Ovary (tissue), 10 donors: ENCODE measurements at places on chromosomes 7 and 10. TPM values are rescaled to one million over a fixed set of nuclear protein-coding genes. Genes with fewer than 3 reads are reported as not detected.

The OR2A5 gene
- not detected for total RNA-seq

DNA sequence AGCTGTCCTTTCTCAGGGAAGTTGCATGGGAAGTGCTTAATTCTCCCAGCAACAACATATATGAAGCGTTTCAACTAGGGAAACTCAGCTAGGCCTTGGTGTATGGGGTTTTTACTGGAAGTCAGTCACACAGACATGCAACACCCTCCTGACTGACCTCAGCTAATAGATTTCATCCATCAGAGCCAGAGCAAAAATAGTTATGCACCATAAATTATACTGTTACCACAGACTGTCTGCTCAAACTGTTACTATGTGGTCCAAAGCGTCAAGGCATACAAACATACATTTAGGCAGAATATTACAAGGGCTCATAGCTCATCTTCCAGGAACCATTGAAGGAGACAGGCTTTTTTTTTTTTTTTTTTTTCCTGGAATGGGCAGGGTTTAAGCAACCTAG, 417.9 kb downstream of the ANKRD7 start:
- H3K4me1 ChIP-seq: no peaks in the 10 kb centered on the region
- no peak for DNase-seq
- no peaks in the 10 kb centered on the region for H3K36me3 ChIP-seq
- no peak overlapping the region for H3K4me3 ChIP-seq
- H3K27me3 ChIP-seq: no peaks in the 10 kb centered on the region

The IFIT2 gene
- total RNA-seq: 2.3 TPM

DNA sequence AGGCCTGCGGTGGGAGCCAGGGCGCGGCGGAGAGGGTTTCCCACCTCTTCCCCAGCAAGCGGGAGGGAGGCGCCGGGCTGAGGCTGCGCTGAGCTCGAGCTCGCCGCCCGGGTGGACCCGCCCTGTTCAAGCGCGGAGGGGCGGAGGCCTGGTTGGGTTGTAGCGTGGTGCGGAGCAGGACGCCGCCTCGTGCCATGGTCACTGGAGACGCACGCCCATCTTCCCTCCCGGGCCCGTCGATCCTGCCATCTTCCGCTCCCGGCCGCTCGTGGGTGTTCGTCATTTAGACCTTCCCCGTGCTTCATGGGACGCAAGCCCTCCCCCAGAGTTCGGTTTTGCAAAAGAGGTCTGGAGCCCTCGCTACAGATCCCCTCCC, 9.3 kb upstream of the EN2 start:
- peaks cover 2% of the 10 kb centered on the region for H3K4me1 ChIP-seq
- H3K27ac ChIP-seq: no peak overlapping the region
- H3K4me3 ChIP-seq: no peak overlapping the region
- H3K27me3 ChIP-seq: peaks cover 5% of the 10 kb centered on the region
- no peaks in the 10 kb centered on the region for H3K36me3 ChIP-seq

DNA sequence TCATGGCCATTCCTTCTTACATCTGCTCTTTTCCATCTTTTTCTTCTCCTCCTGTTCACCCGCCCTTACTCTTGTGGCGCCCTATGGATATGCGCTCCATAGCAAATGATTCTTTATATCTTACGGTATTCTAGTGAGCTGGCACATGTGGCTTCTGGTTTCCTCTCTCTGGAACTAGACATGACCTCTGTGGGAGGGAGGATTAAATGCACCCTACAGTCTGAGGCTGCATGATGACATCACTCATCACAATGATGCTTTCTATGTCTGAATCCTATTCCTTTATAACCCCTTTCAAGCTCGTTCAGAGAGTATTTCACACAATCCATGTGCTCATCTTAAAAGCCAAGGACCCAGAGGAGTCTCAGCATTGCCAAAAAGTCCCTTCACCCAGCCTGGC, 153.3 kb downstream of the EGFR start:
- no peaks in the 10 kb centered on the region for H3K36me3 ChIP-seq
- H3K4me1 ChIP-seq: peaks cover 2% of the 10 kb centered on the region
- H3K27ac ChIP-seq: no peak overlapping the region
- no peak for DNase-seq
- no peaks in the 10 kb centered on the region for H3K27me3 ChIP-seq
- no peak overlapping the region for H3K4me3 ChIP-seq

The HOGA1 gene
- total RNA-seq: 0.17 TPM

DNA sequence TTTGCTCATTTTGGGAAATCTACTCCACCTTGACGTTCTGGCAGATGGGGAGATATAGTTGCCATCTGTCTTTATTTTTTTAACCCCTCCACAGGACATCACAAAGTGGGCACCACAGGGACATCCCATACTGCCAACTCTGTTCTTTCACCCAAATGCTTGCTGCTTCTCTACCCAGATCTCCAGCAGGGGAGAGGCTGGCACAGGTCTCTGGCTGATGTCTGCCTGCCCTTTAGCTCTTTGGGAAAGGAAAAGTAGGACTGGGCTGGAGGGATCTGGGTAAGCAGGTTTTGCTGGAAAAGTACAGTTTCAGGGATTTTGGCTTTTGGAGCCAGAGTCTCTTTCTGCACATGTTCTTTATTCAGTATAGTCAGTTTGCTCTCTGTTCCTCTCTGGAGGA, 156.7 kb downstream of the ANLN start:
- no peaks in the 10 kb centered on the region for H3K36me3 ChIP-seq
- no peaks in the 10 kb centered on the region for H3K4me1 ChIP-seq
- DNase-seq: no peak

GRCh38 chr10:96995851-96996250, 163.8 kb downstream of the LCOR start:
- H3K4me1 ChIP-seq: peaks cover 14% of the 10 kb centered on the region
- H3K4me3 ChIP-seq: no peak overlapping the region
- no peaks in the 10 kb centered on the region for H3K36me3 ChIP-seq

DNA sequence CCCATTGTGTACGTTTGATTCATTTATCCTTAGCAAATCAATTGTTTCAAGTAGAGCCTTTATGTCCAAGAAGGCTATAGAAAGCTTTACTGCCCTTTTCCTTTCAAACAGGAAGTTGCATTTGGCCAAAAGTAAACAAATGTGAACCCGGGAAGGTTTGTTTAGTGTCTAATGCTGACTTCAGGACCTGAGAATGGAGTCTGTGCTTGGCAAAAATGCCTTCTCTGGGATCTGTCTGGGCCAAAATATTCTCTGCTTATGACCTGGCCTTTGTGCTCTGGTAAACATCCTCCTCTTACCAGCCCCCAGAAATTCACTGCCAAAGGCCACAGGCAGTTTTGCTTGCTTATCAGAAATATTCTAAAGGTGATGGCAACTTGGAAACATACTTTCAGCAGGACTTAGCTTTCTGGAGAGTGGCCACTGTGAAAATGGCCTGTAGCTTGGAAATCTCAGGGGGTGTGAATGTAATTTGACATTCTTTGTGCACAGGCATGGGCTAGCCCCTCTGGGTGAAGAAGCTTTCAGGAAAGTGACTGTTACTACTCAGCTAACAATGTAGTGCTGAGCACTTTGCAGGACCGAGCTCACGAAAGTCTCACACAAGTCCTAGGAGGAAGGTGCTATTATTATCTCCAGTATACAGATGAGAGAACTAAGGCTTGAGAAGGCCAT, 199.5 kb downstream of the PTEN start:
- no peak overlapping the region for H3K4me3 ChIP-seq
- DNase-seq: no peak
- H3K4me1 ChIP-seq: peaks cover 9% of the 10 kb centered on the region
- no peaks in the 10 kb centered on the region for H3K36me3 ChIP-seq
- H3K27me3 ChIP-seq: no peaks in the 10 kb centered on the region

DNA sequence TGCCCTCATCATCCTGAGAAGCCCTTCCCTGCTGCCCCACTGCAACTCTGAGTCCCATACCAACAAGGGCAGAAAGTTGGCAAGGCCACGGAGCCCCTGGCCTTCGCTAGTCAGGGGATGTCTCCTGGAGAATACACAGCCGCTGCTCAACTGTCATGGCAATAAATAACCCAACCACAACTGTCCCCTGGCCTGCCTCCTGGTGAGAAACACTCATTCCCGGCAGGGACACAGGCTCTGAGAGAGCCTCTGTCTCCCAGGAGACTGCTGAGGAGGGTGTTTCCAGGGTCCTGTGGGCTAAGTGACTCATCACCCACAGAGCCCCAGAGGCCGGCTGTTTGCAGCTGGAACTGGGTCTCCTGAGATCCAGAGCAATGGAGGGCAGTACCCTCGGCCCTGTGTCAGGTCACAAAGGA, 354.1 kb downstream of the TNS3 start:
- H3K27me3 ChIP-seq: no peaks in the 10 kb centered on the region
- H3K27ac ChIP-seq: no peak overlapping the region
- no peaks in the 10 kb centered on the region for H3K4me1 ChIP-seq
- DNase-seq: no peak
- H3K36me3 ChIP-seq: no peaks in the 10 kb centered on the region

DNA sequence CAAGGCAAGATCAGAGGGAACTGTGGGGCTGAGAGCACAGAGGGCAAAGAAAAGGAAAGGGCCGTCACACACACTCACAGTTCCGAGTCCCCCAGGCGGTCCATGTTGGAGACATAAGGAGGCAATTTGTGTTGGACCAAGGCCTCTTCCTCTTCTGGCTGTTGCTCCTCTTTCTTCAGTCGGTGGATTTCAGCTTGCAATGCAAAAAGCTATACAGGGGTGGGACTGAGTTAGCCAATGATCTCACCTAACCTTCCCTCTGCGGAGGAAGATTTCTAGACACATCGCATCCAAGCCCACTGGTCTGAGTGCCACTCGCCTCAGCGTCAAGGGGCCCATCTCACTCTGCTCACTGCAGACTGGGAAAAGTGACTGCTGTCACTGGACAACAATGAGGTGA, 5.5 kb downstream of the WDR91 start:
- no peaks in the 10 kb centered on the region for H3K36me3 ChIP-seq
- H3K27ac ChIP-seq: no peak overlapping the region
- no peak for DNase-seq
- no peaks in the 10 kb centered on the region for H3K27me3 ChIP-seq
- H3K4me3 ChIP-seq: no peak overlapping the region

GRCh38 chr10:108375691-108376090, 1211.2 kb upstream of the SORCS1 start:
- H3K27ac ChIP-seq: no peak overlapping the region
- no peak for DNase-seq
- no peaks in the 10 kb centered on the region for H3K4me1 ChIP-seq
- H3K27me3 ChIP-seq: no peaks in the 10 kb centered on the region
- no peak overlapping the region for H3K4me3 ChIP-seq
